Stimulated activated CD8-positive, alpha-beta memory T cell treated with anti-CD3 and anti-CD28 coated beads, Interleukin-2, amount 100 ng/mL, for 1 hour (primary cell): ENCODE measurements at places on chromosomes 16 and 17.

DNA sequence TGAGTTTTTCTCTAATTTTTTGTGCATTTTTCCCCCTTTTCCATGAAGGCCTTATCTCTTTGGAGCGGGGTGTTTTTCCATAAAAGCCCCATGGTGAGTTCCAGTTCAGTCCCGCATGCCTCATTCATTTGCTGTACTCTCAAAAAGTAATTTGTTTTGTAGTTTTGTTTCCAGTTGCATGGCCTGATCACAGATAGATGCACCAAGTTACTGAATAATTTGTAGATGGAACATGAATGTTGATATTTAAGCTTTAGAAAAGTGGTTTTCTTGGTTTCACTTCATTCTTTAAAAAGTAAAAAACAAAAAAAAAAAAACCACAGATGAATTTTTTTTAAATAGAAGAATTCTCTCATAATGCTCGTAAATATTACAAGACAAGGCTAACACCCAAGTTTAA lies 349.2 kb downstream of the BCAS3 start:
- no peak for DNase-seq

GRCh38 chr17:30477774-30478115 lies 537 bp downstream of the GOSR1 start:
- DNase-seq: no peak

DNA sequence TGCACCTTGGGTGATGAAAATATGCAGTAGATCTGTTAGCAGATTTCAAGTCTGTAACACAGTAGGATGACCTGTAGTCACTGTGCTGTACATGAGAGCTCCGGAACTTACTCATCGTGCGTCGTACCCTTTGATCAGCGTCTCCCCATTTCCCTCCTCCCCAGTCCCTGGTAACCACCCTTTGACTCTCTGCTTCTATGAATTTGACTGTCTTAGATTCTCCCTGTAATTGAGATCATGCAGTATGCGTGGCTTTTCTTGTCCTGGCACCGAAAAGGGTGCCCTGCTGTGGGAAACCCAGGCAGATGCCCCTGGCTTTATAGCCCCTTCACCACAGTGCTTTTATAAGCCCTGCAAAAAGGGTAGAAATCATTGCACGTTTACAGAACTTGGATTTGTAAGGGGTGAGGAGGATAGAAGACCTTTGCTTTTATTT lies 20.5 kb downstream of the CLEC16A start:
- DNase-seq: no peak

- DNase-seq: no peak
Observed at GRCh38 chr17:311119-311782, 41.4 kb downstream of the RPH3AL start.

DNA sequence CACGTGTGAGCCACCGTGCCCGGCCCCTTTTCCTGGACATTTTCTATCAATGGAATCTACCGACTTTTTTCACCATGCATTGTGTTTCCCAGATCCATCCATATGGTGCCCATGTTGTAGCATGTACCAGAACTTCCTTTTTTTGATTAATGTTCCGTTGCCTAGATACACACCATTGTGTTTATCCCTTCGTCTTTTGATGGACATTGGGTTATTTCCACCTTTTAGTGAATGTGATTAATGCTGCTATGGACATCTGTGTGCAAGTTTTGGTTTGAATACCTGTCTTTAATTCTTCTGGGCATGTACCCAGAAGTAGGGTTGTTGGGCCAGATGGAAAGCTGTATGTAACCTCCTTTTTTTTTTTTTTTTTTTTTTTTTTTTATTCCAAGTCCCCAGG lies 79.8 kb downstream of the NT5M start:
- no peak for DNase-seq

DNA sequence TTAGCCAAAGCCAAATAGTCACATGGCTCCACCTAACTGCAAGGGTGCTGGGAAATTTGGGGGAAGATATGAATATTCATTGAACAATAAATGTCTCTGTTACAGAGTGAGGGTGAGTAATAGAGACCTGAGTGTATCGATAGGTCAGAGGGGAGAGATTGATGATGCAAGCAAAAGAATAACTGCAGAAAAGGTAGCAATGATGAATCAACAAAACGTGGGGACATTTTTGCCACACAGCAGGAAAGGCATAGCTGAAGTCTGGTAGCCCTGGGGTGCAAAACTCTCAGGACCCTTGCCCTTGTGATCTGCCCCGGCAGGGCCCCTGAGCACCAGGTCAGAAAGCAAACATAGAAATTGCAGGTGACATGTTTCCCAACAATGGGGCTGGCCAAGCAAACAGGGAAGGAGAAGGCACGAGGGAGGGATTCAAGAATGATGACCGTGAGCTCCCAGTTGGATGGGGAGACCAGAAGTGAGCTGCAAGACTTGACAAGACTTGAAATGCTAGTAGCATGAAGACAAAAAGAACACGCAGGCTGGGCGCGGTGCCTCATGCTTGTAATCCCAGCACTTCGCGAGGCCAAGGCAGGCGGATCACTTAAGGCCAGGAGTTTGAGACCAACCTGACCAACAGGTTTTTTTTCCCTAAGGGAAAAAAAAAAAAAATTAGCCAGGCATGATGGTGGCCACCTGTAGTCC lies 12.7 kb upstream of the HERPUD1 start:
- no peak for DNase-seq

GRCh38 chr17:63426041-63426916 lies 19.8 kb downstream of the CYB561 start:
- DNase-seq: no peak

DNA sequence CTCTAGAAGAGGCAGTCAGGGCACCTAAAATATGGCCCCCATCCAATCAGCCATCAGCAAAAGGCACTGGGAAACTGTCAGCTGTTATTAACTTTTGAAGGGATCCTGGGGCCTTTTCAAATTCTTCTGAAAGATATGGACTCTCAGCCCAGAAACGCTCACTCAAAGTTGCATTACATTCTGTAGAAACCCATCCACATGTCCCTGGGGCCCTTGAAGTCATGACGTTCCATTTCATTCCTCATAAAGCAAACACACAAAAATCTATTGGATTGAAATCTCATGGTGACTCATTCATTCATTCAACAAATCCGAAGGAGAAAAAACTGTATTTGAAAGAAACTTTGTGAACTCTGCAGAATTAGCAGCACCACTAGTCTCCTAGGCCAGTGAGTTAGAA lies 215.3 kb downstream of the C16orf95 start:
- no peak for DNase-seq

- no peak for DNase-seq
Observed at GRCh38 chr17:32348483-32348800, 1.5 kb upstream of the ZNF207 start.

DNA sequence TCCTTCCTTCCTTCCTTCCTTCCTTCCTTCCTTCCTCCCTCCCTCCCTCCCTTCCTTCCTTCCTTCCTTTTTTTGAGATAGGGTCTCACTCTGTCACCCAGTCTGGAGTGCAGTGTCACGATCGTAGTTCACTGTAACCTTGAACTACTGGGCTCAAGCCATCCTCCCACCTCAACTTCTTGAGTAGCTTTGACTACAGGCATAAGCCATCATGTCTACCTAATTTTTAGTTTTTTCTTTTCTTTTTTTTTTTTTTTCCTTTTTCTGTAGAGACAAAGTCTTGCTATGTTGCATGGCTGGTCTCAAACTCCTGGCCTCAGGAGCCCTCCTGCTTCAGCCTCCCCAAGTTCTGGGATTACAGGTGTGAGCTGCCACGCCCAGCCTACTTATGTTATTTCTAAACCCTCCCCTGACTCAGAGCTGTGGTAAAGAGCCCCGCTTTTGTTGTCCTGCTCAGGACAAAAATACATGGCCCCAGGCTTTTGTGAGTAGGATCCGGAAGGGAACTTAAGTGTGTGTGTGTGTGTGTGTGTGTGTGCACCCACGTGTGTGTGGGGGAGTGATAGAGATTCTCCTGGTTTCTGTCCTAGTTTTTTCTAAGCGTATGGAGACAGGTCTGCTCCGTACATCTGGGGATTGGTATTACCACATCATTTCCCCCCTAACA lies 67.1 kb downstream of the PRKCB start:
- no peak for DNase-seq

- DNase-seq: no peak
Observed at GRCh38 chr17:57344261-57344660, 87.9 kb downstream of the MSI2 start.

GRCh38 chr16:57728336-57729181 lies 7.0 kb upstream of the KATNB1 start:
- DNase-seq: no peak
